ENCODE measurements at places on chromosomes 11 and 22. TPM values are rescaled to one million over a fixed set of nuclear protein-coding genes. Genes with fewer than 3 reads are reported as not detected.

GPHA2 gene
- polyA plus RNA-seq = not detected

PIK3IP1 gene
- polyA plus RNA-seq = 473 TPM

ADORA2A gene
- 74.7 TPM for polyA plus RNA-seq

CCDC188 gene
- not detected for polyA plus RNA-seq

OR52B2 gene
- not detected for polyA plus RNA-seq

HEPACAM gene
- polyA plus RNA-seq = not detected

PARVB gene
- 5.0 TPM for polyA plus RNA-seq

RIMBP3B gene
- polyA plus RNA-seq = 0.78 TPM

UBE2L3 gene
- 104 TPM for polyA plus RNA-seq

CNIH2 gene
- polyA plus RNA-seq = not detected

OR5AR1 gene
- polyA plus RNA-seq = not detected

MRGPRE gene
- polyA plus RNA-seq = not detected

OR6M1 gene
- not detected for polyA plus RNA-seq

SLC6A5 gene
- not detected for polyA plus RNA-seq

TTC36 gene
- 0.49 TPM for polyA plus RNA-seq

SLC22A6 gene
- polyA plus RNA-seq = not detected

RBMXL2 gene
- polyA plus RNA-seq = not detected

CTSF gene
- 18.5 TPM for polyA plus RNA-seq

DEFB131B gene
- not detected for polyA plus RNA-seq

SPDYC gene
- polyA plus RNA-seq = not detected

MEI1 gene
- polyA plus RNA-seq = 156 TPM

TESMIN gene
- 2.6 TPM for polyA plus RNA-seq

NXPE4 gene
- polyA plus RNA-seq = not detected

CYB561A3 gene
- 49.2 TPM for polyA plus RNA-seq

MOGAT2 gene
- not detected for polyA plus RNA-seq

PATE2 gene
- not detected for polyA plus RNA-seq

CDPF1 gene
- 17.0 TPM for polyA plus RNA-seq

MYO18B gene
- polyA plus RNA-seq = not detected

TSGA10IP gene
- polyA plus RNA-seq = not detected

PITPNB gene
- polyA plus RNA-seq = 88.4 TPM

ENTHD1 gene
- 0.10 TPM for polyA plus RNA-seq

IMMP1L gene
- 45.0 TPM for polyA plus RNA-seq

RFPL2 gene
- polyA plus RNA-seq = 4.7 TPM

PARVG gene
- 39.6 TPM for polyA plus RNA-seq

TREH gene
- polyA plus RNA-seq = not detected

GNAZ gene
- polyA plus RNA-seq = not detected

APOL3 gene
- 47.4 TPM for polyA plus RNA-seq

SCGB2A2 gene
- polyA plus RNA-seq = not detected

ZNRD2 gene
- 70.1 TPM for polyA plus RNA-seq

SCUBE1 gene
- not detected for polyA plus RNA-seq

OR52D1 gene
- not detected for polyA plus RNA-seq

RPL27A gene
- polyA plus RNA-seq = 3,607 TPM

PTPRCAP gene
- polyA plus RNA-seq = 613 TPM

MFNG gene
- 441 TPM for polyA plus RNA-seq

HPX gene
- polyA plus RNA-seq = not detected

PVALB gene
- polyA plus RNA-seq = not detected

ST14 gene
- 0.47 TPM for polyA plus RNA-seq

KIRREL3 gene
- polyA plus RNA-seq = not detected

C11orf97 gene
- polyA plus RNA-seq = not detected

C11orf54 gene
- 13.0 TPM for polyA plus RNA-seq

TAF6L gene
- 10.5 TPM for polyA plus RNA-seq

OR2AG2 gene
- not detected for polyA plus RNA-seq

TUG1 gene
- polyA plus RNA-seq = 20.6 TPM

LYVE1 gene
- not detected for polyA plus RNA-seq

UBE4A gene
- 25.5 TPM for polyA plus RNA-seq
